ENCODE measurements at places on chromosomes 3 and 15. TPM values are rescaled to one million over a fixed set of nuclear protein-coding genes. Genes with fewer than 3 reads are reported as not detected.

The PPP1R14D gene
- total RNA-seq: not detected

The TM6SF1 gene
- 0.20 TPM for total RNA-seq

The TEX55 gene
- not detected for total RNA-seq

The FSIP1 gene
- 0.98 TPM for total RNA-seq

The EPHB1 gene
- 0.73 TPM for total RNA-seq

The TM4SF18 gene
- 0.39 TPM for total RNA-seq

The CHCHD4 gene
- 17.4 TPM for total RNA-seq

The SETD2 gene
- total RNA-seq: 25.7 TPM

The REC114 gene
- not detected for total RNA-seq

The ALDH1A3 gene
- 118 TPM for total RNA-seq

The MKRN2OS gene
- not detected for total RNA-seq

The GP5 gene
- total RNA-seq: under 0.01 TPM

The CATSPER2 gene
- total RNA-seq: 0.39 TPM

The ATP13A5 gene
- total RNA-seq: not detected

The TM4SF4 gene
- total RNA-seq: not detected

The CHRNA7 gene
- total RNA-seq: under 0.01 TPM

The CCR3 gene
- not detected for total RNA-seq

The FRMD5 gene
- total RNA-seq: under 0.01 TPM

The NR2E3 gene
- 0.20 TPM for total RNA-seq

The ACTC1 gene
- not detected for total RNA-seq

The GCSAM gene
- total RNA-seq: not detected

The SPINK8 gene
- not detected for total RNA-seq

The HACL1 gene
- 22.8 TPM for total RNA-seq

The ISLR2 gene
- total RNA-seq: not detected

The GOLGA8M gene
- total RNA-seq: 0.73 TPM

The TIMP4 gene
- 12.7 TPM for total RNA-seq

The CCDC9B gene
- 2.9 TPM for total RNA-seq

The TIMMDC1 gene
- 57.1 TPM for total RNA-seq

The KNL1 gene
- 20.6 TPM for total RNA-seq

The PDE8A gene
- 19.8 TPM for total RNA-seq

The LIPH gene
- total RNA-seq: not detected

The P2RY13 gene
- not detected for total RNA-seq

Data from subcutaneous preadipocyte (primary cell).